ENCODE measurements at places on chromosomes 16 and 17.

GRCh38 chr17:62641153-62641552 lies 13.7 kb downstream of the MRC2 start:
- no peak for DNase-seq

GRCh38 chr17:50830994-50831393 lies 4.4 kb upstream of the WFIKKN2 start:
- DNase-seq, result no peak

GRCh38 chr17:10368561-10368960 lies 4.2 kb downstream of the MYH13 start:
- no peak for DNase-seq

- no peak for DNase-seq
Measured at GRCh38 chr16:71344315-71344905, 14.1 kb upstream of the CALB2 start.

DNA sequence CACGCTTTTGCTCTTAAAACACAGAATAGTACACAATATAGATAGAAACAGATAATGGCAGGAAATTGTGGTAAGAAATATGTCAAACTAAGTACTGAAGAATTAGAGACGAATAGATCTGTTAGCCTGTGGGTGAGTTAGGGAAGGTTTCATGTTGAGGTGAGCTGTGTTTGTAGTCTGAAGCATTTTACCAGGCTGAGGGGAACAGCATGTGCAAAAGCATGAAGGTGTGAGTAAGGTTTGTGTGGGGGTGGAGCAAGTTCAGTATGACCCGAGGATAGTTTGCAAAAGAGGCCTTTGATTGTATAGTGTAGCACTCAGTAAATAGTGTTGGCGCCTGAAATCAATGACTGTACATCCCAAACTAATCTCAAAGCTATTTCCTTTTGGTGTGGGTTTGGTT lies 13.8 kb downstream of the IGSF6 start:
- DNase-seq, result peak; percentile 48
